AG10803 (cell line): ENCODE measurements at places on chromosomes 16 and 17.

- no peak for DNase-seq
Observed at GRCh38 chr16:12201866-12202265, 225.3 kb downstream of the SNX29 start.

DNA sequence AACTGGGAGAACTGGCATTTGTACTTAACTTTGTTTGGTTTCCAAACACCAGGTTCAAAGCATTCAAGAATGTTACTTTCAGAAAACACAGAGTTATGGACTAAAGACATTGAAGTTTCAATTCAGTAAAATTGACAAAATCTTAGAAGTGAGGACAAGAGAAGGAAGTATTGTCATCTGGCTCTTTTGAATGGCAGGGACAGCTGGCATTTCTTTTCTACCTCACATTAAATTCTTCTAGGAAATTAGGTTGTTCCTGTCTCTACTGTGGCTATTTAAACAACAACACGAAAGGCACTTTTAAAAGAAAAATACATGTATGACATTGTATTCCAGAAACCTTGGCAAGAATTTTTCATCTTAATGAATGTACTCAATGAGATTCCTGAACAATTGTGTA is 600.0 kb upstream of the CA10 start:
- no peak for DNase-seq

DNA sequence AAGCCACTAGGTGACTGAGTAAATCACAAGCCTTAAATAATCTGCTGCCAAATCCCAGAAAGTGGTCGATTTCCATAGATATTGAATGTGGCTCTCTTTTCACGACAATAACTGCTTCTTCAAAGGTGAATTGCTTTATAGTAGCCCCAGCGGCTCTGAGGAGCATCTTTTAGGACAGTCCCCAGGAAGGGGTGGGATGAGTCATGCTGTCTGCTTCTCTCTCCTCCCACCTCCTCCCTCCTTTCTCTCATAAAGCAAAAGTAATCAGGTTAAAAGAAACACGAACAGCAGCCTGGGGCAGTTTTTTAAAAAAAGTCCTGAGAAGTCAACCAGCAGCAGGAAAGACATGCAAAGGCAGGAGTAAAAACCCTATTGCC is 1.8 kb downstream of the KIAA0513 start:
- peak; percentile 29 for DNase-seq

GRCh38 chr16:22424161-22424937 is 49.9 kb upstream of the CDR2 start:
- DNase-seq: peak; percentile 82

GRCh38 chr16:68800257-68800875 is 43.0 kb upstream of the TANGO6 start:
- peak; percentile 81 for DNase-seq
